ENCODE measurements at places on chromosomes 3 and 15. TPM values are rescaled to one million over a fixed set of nuclear protein-coding genes. Genes with fewer than 3 reads are reported as not detected.

The HAPLN3 gene
- 18.4 TPM for total RNA-seq

DNA sequence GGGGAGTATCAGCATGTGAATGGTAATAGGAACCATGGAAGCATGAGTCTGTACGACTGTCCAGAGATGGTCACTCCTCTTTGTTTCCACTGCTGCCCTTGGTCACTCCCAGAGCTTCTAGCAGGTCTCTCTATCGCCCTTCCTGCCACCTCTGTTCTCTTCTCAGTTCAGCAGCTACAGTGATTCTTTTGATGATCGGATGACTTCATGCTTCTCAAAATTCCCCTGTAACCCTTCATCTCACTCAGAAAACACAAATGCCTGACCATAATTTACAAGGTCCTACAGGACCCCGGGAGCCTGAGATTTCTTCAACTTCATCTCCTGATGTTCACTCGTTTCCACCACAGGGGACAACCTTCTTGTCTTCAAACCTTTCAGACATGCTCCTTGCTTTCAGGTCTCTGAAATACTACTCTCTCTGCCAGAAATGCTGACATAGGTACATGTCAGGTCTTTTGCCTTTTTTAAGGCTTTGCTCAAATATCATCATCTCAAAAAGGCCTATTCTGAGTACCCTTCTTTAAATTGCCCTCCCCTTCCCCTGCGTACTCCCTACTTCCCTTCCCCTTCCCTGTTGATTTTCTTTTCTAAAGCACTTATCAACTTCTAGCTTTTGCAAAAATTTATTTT lies 42.1 kb upstream of the BHLHE40 start:
- DNase-seq, result no peak

DNA sequence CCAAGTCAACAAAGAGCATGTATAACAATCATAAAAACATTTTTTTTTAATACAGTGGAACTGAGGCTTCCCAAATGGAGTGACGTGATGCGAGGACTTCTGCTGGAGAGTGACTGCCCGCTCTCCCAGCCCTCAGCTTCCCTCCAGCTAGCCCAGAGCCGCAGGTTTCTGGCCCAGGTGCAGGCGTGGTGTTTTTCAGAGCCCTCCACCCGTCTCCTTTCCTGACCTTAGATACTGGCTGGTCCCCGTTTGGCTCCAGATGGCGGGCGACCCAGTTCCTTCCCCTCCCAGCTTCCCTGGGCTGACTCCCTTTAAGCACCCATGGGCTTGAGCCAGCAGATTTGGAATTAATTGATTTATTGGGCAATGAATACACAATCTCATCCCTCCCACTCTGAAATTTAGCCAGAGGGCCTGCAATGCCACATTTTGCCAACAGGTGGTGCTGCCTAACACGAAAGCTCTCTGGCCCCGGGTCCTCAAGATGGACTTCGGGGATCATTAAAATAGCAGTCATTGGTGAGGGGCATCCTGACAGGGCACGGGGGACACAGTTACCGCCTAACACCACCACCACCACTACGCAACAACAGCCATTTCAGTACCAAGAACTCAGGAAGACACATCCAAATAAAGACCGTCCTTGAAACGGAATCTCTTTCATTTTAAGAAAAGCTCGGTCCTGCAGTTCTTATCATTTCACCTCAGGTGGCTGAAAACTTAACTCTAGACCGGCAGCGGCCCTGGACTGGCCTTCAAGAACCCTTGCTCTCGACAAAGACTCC lies 47.5 kb upstream of the MUC4 start:
- peak; percentile 60 for DNase-seq

The RTP1 gene
- not detected for total RNA-seq

The MYNN gene
- 23.8 TPM for total RNA-seq

DNA sequence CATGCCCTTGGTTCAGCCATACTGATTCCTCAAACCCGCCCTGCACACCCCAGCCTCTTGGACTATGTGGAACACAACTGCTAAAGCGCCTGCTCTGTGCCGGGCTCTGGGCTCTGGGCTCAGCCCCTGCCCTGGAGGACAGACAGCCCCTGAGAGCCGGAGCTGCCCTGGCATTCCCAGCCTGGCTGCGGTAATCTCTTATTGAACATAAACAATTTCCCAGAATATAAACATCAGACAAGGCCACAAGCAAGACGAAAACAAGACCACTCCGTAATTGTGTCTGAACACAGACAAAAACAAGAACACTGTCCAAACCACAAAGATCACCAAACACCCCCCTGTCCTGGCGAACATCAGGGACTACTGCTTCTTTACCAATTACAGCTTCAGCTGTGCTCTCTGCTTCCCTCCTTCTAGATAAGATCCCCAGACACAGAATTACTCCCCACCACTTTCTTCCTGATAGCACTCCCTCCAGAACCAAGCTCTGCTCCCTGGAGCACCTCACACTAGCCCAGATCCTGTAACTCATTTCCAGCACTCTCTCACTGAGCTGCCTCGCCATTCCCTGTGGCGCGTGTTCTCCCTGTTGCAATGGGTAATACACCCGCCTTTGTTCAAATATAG lies 57.1 kb upstream of the TLE3 start:
- no peak for DNase-seq

DNA sequence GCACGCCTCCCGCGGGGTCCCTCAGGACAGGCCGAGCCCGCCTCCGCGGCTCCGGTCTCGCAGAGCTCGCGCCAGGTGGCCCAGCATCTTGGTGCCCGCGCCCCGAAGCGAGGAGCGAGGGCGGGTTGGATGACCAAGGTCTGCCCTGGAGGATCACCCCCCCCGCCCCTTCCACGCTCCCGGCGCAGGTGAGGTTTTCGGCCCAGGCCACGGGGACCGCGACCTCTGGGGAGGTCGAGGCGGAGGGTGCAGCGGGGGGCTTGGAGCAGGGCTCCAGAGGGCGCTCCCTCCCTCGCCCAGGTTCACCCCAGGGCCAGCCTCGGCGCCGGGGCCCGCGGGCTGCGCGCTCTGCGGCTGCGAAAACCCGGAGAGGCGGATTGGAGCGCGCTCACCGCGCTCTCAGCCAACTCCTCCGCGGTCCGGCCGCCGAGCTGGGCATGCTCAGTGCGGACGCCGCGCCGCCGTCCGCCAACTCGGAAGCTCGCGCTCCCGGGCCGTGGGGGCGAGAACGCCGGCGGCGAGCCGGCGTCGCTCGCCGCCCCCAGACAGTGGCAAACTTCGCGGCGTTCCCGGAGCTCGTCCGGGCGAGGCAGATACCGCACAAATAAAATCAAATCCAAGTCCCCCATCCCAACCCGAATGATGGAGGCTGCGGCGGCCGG lies at the start of gene MED12L:
MED12L (plus strand) TSS at position 438 of the 662 bp plus-strand sequence. CDS start 1,263 bp downstream, outside the sequence.
- peak; percentile 55 for DNase-seq

GRCh38 chr3:151615464-151615863 lies 118.3 kb upstream of the AADACL2 start:
- no peak for DNase-seq

The CLDN16 gene
- not detected for total RNA-seq

The GXYLT2 gene
- 64.6 TPM for total RNA-seq

GRCh38 chr3:120636795-120637401 lies 40.8 kb downstream of the NDUFB4 start:
- no peak for DNase-seq

DNA sequence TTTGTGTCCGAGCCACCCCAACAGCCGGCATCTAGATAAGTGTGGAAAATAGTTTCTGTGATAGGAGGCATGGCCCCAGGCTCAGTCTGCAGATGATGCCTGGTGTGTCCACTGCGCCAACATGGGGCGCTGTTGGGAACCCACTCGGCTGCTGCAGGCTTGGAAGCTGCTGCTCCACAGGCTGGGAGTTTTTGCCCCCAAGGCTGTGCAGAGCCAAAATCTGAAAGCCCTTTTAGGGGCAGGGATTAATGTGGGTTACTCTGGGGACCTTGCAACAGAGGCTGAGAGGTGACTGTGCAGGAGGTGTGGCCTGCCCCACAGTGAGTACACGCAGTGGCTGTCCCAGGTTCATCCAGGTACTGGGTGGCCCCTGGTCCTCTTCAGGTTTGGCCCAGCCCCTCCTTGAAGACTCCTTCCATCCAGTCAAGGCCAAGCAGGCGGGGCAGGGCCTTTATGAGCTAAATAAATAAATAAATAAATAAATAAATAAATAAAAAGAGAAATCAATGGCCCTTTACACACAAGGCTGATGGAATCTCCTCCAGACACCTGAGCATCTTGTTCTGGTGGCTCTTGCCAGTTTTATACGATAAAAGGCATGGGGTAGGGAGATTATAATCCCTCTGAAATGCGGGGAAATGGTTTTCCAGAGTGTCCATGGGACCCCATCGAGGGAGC lies 73.8 kb downstream of the AAGAB start:
- DNase-seq, result no peak

DNA sequence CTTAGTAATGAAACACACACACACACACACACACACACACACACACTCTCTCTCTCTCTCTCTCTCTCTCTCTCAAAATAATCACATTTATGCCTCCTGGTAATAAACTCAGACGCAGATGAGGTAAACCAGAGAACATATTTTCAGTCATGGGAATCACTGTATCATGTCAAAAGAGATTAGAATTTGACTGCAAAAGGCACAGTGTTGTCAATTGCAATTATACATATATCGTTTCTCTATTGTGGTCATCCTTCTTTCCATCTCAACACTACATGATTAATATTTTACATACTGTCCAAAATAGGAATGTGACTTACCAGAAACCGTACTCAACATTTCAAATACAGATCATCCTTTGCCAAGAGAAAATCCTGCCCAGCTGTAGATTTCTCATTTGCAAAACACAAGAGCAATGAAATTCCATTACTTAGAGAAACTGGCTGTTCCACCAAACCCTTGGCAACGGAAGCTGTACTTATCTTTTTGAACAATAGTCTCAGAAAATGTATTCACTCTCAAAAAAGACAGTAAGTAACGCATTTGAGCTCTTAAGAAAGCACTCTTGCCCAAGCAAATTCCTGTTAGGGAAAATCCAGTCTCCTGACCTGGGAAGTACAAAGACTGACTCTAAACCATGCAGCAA lies 24.3 kb downstream of the PDZRN3 start:
- no peak for DNase-seq

DNA sequence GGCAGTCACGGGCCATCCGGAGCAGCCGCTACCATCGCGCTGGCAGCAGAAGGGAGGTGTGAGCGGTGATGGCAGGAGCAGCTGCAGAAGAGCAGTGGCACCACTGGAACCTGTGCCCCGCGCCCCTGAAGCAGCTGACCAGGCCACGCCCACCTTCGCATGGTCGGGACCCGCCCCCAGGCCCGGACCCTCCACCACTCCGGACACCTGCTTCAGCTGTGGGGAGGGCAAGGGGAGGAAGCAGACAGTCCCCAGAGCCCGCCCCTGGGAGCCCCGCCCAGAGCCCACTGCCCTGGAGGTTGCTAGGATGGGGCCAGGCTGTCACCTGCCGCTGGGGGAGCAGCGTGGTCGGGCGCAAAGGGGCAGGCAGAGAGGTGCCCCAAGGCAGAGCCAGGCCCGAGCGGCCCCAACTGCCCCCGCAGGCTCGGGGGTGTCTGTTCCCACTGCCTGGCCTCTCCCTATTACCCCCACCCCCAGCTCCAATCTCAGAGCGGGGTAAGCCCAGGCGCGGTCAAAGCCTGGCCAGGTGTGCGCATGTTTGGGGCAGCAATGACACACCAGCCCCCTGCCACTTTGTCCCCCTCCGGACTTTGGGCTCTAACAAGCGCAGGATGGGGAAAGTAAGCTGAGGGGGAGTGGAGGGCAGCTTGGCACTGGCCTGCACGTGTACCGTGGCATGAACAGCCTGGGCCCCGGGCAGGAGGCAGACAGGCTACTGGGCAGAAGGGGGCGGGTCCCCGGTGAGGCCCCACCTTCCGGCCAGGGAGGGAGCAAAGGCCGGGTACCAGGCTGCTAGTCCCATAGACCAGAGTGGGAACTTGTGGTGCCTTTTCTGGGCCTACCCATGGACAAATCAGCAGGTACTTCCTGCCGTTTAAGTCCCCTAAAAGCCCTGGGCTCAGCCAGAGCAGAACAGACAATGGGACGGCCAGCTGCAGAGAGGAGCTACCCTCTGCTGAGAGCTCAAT lies 8.7 kb downstream of the SPCS1 start:
- DNase-seq, result no peak

The KLHL24 gene
- 29.0 TPM for total RNA-seq

DNA sequence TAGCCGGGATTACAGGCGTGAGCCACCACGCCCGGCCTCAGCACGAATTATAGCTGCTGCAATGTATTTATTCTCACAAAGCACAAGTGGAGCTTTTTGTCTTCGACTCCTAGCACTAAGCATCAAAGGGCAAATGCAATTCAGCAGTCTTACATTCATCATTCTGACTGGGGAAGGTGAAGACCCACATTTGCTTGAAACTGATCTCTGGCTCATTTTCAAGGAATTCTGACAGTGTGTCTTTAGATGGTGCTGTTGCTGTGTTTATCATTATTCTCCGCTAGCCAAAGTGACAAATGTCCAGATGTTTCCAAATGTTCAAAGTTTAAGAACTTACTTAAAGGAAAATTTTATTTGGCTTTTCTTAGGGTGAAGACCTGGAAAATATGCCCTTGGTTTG lies 55.9 kb downstream of the SGO1 start:
- no peak for DNase-seq

DNA sequence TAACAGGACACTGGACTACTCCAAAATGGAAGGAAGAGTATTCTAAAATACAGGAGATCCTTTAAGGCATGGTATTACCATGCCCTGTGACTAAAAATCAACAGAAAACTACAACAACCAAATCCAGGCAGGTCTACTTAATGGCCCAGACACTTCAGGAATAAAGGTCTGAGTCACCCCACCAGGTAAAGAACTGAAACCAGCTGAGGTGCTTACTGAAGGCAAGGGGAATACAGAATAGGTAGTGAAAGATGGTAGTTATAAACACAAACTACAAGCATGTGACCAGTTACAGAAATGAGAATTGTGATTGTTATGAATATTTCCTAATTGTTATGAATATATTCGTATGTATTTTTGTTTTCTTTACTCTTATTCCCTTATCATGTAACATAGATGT lies 13.4 kb downstream of the IFT57 start:
- no peak for DNase-seq

DNA sequence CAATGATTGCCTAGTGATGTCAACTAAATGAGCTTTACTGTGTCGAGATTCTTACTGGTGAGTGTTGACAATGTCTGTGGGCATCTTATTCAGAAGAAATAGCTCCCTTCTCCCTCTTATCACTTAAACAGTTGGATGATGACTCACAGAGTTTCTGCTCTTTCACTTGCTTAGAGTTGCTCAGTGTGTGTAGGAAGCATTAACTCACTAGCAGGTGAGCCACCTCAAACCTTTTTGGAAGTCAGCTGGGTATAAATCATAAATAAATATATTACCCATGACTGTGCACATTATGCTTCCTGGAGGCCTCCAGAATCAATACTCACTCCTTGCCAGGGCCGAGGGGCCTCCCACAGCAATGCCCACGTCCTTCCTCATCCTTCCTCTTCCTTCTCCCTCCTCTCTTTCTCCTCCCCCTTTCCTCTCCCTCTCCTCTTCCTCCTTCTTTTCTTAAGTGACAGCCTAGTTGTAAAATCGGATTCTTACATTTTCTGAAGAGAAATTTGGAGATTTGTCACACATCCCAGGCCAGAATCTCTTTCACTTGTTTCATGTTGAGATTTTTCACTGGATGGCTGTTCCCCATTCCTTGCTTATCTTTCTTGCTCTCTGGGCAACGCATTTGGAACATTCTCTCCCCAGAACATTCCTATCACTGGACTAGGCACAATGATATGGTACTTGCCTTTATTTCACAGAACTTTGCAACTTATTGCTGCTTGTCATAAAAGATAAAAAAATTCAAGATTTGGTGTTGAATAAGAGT lies 17.5 kb downstream of the SHC4 start:
- peak; percentile 58 for DNase-seq

- DNase-seq, result no peak
Measured at GRCh38 chr3:173641696-173642095, 244.2 kb downstream of the NLGN1 start.

Data from RPMI7951 (cell line).